ENCODE measurements at places on chromosomes 13 and 19.
A peak's percentile ranks its signal among the peaks of the same experiment; 100 is the strongest.

DNA sequence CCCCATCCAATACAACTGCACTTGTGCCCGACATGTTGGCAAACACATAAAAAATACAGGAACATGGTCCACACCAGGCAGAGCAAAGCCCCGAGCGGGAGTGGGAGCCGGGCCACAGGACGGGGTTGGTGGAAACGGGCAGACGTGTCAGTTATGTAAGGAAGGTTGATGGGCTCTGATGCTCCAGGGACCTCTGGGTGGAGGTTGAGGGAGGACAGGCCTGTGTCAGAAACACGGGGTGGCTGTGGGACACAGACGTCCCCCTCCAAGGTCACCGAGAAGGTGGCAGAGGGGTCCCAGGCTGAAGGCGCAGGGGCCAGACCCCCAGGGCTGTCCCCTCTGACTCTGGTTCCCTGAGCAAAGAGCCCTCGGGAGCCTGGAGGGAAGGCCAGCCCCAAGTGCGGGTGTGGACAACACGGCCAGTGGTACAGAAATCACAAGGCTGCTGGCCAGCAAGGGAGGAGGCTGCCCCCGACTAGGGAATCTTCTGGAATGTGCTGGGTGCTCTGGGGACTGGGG is 31.4 kb upstream of the C13orf46 start:
- H3K27me3 ChIP-seq, result no peaks in the 10 kb centered on the region
- DNase-seq, result no peak
- no peaks in the 10 kb centered on the region for H3K4me1 ChIP-seq
- no peaks in the 10 kb centered on the region for H3K36me3 ChIP-seq
- no peak overlapping the region for H3K4me3 ChIP-seq
- H3K27ac ChIP-seq, result no peak overlapping the region

GRCh38 chr19:19480688-19481087 is 34.7 kb downstream of the TSSK6 start:
- H3K4me3 ChIP-seq, result no peak overlapping the region
- DNase-seq, result no peak
- H3K4me1 ChIP-seq, result peaks cover 2% of the 10 kb centered on the region
- peaks cover 5% of the 10 kb centered on the region for H3K36me3 ChIP-seq

GRCh38 chr13:71866335-71867130 is 471 bp downstream of the DACH1 start:
- no peak overlapping the region for H3K27ac ChIP-seq
- peak; percentile 29 for DNase-seq
- peaks cover 6% of the 10 kb centered on the region for H3K27me3 ChIP-seq
- no peaks in the 10 kb centered on the region for H3K36me3 ChIP-seq
- no peaks in the 10 kb centered on the region for H3K4me1 ChIP-seq
- H3K4me3 ChIP-seq, result peak overlapping the region; percentile 55

- no peaks in the 10 kb centered on the region for H3K27me3 ChIP-seq
- no peak overlapping the region for H3K4me3 ChIP-seq
- H3K4me1 ChIP-seq, result no peaks in the 10 kb centered on the region
Measured at GRCh38 chr13:114324334-114324733, 10.0 kb downstream of the CHAMP1 start.

DNA sequence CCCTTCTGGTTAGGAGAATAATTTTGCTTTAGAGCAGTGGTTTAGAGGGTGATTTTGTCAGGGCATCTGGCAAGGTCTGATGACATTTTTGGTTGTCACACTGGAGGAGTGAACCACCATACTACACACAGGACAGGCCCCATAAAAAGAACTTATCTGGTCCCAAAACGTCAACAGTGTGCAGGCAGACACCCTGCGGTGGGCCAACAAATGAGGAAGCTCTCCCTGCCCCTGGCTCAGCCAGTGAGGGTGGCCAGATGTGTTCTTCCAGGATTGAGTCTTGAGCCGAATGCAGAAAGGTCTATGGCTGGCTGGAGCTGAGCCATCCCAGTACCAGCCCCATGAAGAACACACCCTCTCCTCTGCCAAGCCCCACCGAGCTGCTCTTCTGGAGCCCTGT is 149.2 kb downstream of the MIPEP start:
- no peaks in the 10 kb centered on the region for H3K36me3 ChIP-seq
- no peaks in the 10 kb centered on the region for H3K27me3 ChIP-seq
- no peak for DNase-seq
- H3K4me1 ChIP-seq, result no peaks in the 10 kb centered on the region
- no peak overlapping the region for H3K4me3 ChIP-seq

GRCh38 chr19:13398780-13399726 is 107.2 kb downstream of the CACNA1A start:
- H3K4me1 ChIP-seq, result no peaks in the 10 kb centered on the region
- H3K4me3 ChIP-seq, result no peak overlapping the region
- H3K36me3 ChIP-seq, result no peaks in the 10 kb centered on the region
- no peak for DNase-seq

DNA sequence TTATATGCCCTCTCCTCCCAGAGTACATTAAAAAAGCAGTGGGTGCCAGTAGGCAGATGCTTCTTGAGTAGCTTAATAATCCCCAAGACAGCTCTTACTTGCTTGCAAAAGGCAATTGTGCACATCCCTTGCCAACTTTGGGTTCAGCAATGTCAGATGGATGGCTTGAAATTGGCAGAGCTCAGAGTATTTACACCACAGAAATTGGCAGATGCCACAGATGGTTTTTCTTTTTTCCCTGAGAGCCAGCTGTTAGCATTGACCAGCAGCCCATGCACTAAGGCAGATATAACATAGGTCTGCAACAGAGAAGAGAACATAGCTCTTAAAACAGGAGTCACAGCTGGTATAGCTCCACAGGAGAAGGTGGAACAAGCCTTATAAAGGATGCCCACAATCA is 18.4 kb upstream of the RNASEH2B start:
- no peak overlapping the region for H3K4me3 ChIP-seq
- H3K27me3 ChIP-seq, result no peaks in the 10 kb centered on the region
- no peaks in the 10 kb centered on the region for H3K4me1 ChIP-seq

DNA sequence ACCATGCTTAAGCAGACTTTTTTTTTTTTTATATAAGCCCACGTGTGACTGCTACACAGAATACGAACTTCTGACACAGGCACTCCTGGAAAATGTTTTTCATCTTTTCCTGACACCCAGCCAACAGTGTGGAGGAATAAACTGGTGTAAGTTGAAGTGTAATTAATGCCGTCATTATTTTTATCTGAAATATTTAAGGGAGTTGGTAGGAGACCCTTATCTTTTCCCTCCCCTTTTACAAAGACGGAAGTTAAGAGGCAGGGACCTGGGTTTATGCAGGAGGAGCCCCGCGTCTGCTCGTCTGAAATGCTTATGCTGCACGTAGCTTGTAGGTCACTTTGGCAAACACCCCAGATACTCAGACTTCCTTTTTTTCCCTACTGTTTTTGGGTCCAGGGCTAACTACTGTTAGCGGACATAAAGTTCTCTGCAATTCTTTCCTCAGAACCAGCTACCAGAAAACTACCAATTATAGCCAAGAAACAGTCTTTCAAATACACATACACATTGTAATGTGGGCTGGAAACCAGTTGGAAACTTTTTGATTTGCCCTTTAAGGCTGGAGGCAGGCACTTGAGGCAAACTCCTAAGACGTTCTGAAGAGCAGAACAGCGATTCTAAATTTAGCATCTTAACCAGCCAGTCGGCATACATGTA is 50.8 kb downstream of the EFNB2 start:
- H3K36me3 ChIP-seq, result no peaks in the 10 kb centered on the region
- DNase-seq, result no peak

- no peak overlapping the region for H3K27ac ChIP-seq
- no peaks in the 10 kb centered on the region for H3K4me1 ChIP-seq
- DNase-seq, result no peak
- H3K27me3 ChIP-seq, result no peaks in the 10 kb centered on the region
Measured at GRCh38 chr19:38194061-38194701, 29.8 kb downstream of the DPF1 start.

- no peak overlapping the region for H3K27ac ChIP-seq
- H3K36me3 ChIP-seq, result no peaks in the 10 kb centered on the region
- no peak overlapping the region for H3K4me3 ChIP-seq
- H3K27me3 ChIP-seq, result no peaks in the 10 kb centered on the region
- H3K4me1 ChIP-seq, result no peaks in the 10 kb centered on the region
Measured at GRCh38 chr13:84802073-84802472, 919.8 kb upstream of the SLITRK1 start.

- no peak overlapping the region for H3K4me3 ChIP-seq
- no peaks in the 10 kb centered on the region for H3K4me1 ChIP-seq
- DNase-seq, result no peak
- no peak overlapping the region for H3K27ac ChIP-seq
- no peaks in the 10 kb centered on the region for H3K27me3 ChIP-seq
Measured at GRCh38 chr19:35609851-35610353, 2.6 kb upstream of the HAUS5 start.

DNA sequence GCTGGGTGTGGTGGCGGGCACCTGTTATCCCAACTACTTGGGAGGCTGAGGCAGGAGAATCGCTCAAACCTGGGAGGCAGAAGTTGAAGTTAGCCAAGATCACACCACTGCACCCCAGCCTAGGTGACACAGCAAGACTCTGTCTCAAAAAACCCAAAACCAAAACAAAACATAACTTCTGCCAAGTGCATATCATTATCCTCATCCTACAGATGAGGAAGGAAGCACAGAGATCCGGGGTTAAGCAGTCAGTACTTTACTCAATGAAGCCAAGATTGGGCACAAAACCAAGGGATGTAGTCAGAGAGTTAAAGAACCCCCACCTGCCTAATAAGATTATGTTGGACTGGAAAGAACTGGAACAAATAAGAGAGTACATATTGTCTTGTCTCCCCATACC is 5.5 kb upstream of the TMTC4 start:
- no peaks in the 10 kb centered on the region for H3K27me3 ChIP-seq
- no peaks in the 10 kb centered on the region for H3K36me3 ChIP-seq
- peaks cover 4% of the 10 kb centered on the region for H3K4me1 ChIP-seq
- H3K27ac ChIP-seq, result no peak overlapping the region
- no peak overlapping the region for H3K4me3 ChIP-seq

DNA sequence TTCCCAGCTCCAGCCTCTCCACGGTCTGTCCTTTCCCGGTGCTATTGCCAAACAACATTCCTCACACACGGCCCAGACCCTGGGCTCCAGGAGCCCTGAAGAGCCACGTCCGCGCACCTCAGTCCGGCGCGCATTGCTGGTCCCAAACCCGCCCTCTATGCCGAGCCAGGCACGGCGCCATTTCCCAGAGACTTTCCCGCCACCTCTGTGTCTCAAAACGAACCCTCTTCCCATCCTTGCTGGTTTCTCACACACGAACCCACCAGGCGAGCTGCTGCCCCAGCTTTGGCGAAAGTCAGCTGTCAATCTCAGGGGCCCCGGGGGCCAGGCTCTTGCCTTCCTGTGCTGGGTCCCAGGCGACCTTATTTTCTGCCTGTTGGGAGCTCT is 28.0 kb upstream of the F7 start:
- no peaks in the 10 kb centered on the region for H3K36me3 ChIP-seq
- no peak overlapping the region for H3K4me3 ChIP-seq
- no peak overlapping the region for H3K27ac ChIP-seq
- no peaks in the 10 kb centered on the region for H3K27me3 ChIP-seq
- no peak for DNase-seq

DNA sequence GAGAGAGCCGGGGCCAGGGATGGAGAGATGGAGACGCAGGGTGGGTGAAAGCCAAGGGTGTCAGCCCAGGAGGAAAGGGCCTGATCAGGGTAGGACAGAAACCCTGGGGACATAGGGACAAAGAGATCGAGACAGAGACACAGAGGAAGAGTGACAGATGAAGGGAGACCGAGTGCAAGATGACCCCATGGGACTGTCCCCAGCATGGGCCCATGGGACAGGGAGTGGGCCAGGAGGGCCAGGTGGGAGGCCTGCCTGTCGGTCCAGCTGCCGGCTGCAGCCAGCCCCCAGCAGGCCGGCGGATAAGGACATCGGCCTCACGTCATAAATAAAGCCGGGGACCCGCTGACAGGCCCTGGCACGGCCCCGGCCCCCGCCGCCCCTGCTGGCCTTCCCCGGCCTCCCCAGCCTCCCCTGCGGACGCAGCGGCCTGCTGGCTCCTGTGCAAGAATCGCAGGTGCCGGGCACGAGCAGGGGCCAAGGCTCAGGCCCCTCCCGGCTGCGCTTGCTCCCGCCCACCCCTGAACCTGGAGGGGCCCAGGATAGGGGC is 6.3 kb downstream of the REX1BD start:
- H3K4me3 ChIP-seq, result no peak overlapping the region
- no peak for DNase-seq
- H3K36me3 ChIP-seq, result peaks cover 3% of the 10 kb centered on the region
- peaks cover 16% of the 10 kb centered on the region for H3K4me1 ChIP-seq
- no peaks in the 10 kb centered on the region for H3K27me3 ChIP-seq

- no peaks in the 10 kb centered on the region for H3K36me3 ChIP-seq
- peaks cover 2% of the 10 kb centered on the region for H3K4me1 ChIP-seq
- H3K27ac ChIP-seq, result no peak overlapping the region
- peak; percentile 60 for DNase-seq
- no peaks in the 10 kb centered on the region for H3K27me3 ChIP-seq
Measured at GRCh38 chr13:41905600-41906254, 55.2 kb downstream of the VWA8 start.

- no peak overlapping the region for H3K27ac ChIP-seq
- H3K36me3 ChIP-seq, result no peaks in the 10 kb centered on the region
- H3K27me3 ChIP-seq, result no peaks in the 10 kb centered on the region
- H3K4me1 ChIP-seq, result no peaks in the 10 kb centered on the region
- DNase-seq, result no peak
- no peak overlapping the region for H3K4me3 ChIP-seq
Measured at GRCh38 chr19:10742476-10742875, 24.6 kb downstream of the DNM2 start.

DNA sequence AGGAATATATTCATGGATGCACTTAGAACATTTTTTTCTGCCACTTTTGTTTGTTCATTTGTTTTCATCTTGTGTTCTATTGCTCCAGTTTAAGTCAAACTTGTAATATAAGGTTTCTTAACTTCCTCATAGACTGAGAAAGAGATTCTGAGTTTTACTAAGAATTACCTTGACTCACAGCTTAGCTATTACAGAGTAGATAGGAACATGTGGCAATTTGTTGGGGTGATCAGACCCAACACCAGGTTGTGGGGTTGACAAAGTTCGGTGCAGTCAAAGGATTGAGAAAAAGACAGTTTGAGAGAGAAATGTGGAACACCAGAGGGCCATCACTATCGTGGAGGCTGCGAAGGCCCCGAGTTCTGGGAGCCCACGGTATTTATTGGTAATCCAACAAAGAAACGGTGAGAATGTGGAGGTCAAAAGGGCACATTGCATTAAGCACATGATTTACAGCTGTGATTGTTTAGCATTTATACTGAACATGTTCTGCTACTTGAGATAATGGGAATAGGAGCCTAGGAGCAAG is 2526.0 kb downstream of the PCDH9 start:
- no peak overlapping the region for H3K4me3 ChIP-seq
- H3K36me3 ChIP-seq, result no peaks in the 10 kb centered on the region
- H3K27ac ChIP-seq, result no peak overlapping the region
- no peaks in the 10 kb centered on the region for H3K4me1 ChIP-seq
- no peak for DNase-seq

- no peaks in the 10 kb centered on the region for H3K4me1 ChIP-seq
- no peaks in the 10 kb centered on the region for H3K36me3 ChIP-seq
- no peak overlapping the region for H3K4me3 ChIP-seq
- no peak for DNase-seq
- H3K27ac ChIP-seq, result no peak overlapping the region
- no peaks in the 10 kb centered on the region for H3K27me3 ChIP-seq
Measured at GRCh38 chr13:43942286-43942685, 62.6 kb downstream of the LACC1 start.

Data from mesendoderm (in vitro differentiated cells).